ENCODE measurements at places on chromosomes 1 and 21.

DNA sequence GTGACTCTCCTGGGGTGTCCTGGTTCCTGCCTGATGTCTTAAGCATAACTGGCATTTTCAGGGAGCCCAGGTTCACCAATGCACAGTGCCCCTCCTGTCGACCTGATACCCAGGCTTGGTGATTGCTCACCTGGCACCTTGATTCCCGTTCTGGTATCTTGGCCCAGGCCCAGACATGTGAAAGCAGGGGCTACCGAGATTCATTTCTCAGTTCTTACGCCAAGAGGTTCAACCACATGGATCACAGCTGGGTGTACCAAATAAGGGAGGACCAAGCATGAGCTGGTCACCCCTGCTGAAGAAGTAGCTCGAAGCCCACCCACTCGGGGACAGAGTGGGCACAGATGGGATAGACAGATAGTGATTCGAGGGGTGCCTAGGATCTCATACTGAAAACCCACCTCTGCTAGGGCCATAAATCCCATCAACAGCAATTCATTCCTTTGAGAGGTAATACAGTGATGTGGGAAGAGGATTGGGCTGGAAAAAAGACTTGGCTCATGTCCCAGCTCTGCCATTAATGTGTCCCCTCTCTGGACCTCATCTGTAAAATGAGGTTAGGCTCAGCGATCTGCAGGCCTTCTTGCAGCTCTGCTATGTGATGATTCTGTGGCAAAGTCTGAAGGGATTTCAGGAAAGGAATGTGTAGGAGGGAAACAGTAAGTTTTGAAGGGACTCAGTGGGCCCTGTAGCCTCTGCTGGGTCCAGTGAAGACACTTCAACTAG lies 2.7 kb downstream of the EPHX1 start:
- no peak for DNase-seq

DNA sequence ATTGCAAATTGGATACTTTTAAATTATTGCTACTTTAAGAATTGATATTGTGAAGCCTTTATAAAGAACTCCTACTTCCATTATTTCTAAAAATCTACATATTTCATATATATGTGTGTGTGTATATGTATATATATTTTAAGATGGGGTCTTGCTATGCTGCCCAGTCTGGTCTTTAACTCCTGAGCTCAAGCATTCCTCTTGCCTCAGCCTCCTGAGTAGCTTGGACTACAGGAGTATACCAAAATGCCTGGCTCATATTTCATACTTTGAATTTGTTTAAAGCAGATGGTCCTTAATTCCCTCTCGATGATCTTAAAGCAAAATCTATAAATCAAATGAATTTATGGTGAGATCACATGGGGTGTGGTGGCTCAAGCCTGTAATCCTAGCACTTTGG lies 25.1 kb upstream of the CPLANE2 start:
- no peak for DNase-seq

DNA sequence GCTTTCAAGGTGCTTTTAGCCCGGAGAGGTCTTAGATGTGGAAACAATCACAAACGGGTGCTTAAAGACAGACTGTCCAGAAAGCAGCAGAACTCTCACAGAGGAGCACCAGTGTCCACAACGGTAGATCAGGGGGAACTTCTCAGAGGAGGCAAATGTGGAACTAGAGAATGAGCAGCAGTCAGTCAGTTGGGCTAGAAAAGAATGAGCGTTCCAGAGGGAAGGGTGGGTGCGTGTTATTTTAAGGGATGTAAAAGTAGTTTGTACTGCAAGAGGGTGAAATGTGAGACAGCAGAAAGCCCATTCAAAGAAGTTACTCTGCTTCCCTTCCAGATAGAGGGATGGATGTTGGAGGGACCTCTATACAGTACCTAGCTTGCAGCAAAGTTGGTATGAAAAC lies 30.9 kb downstream of the RGS5 start:
- no peak for DNase-seq

- DNase-seq, result no peak
Measured at GRCh38 chr21:24903994-24904635, 703.2 kb downstream of the MRPL39 start.
